ENCODE measurements at places on chromosomes 2 and 18.

DNA sequence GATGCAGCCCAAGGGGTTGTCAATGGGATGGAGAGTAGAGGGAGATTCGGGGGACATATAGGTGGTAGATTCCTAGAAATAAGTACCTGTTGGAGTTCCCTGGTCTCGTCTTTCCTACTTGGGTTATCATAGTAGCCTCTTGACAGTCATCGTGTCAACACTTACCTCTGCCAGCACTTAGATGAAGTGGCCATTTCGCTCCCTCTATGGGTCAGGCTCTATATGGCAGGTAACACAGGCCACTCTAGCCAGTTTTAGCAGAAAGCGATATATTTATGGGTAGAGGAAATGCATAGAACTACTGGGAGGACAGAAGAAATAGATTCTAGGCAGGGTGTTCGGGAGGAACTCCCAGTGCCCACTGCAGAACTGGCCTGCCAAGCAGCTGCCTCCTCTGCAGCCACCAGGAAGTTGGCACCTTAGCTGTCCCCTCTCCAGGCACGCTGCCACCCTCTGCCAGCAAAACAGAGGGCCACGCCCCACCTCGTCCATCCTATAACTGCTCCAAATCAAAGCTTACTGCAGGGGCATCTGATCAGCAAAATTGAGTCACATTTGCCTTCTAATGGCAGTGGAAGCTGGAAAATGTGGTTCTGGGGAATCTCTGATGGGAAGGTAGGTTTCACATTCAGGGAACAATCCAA, 181.3 kb downstream of the INSIG2 start:
- no peak for DNase-seq

- no peak for DNase-seq
Observed at GRCh38 chr18:78459668-78460067, 520.0 kb upstream of the SALL3 start.

- DNase-seq, result no peak
Observed at GRCh38 chr18:9634856-9635255, 20.5 kb upstream of the PPP4R1 start.

- no peak for DNase-seq
Observed at GRCh38 chr2:28310107-28310506, 82.6 kb upstream of the FOSL2 start.

DNA sequence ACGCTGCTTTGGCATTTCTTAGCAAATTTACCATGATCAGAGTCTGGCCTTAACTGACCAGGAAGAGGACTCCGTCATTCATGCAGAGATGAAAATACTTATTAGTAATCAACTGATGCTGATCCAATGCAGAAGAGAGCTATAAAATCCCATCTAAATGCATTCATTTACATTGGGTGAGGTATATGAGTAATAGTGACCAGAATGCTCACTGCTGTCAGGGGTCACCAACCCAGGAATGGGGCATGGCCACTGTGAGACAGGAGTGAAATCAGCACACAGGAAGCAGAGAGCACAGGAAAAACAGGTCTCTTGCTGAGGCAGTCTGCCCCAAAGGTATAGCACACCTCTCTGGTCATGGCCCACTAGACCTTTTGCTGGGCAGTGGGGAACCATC, 68.1 kb upstream of the TMEM247 start:
- peak; percentile 70 for DNase-seq

GRCh38 chr2:96389736-96390135, 54.2 kb downstream of the NCAPH start:
- no peak for DNase-seq

DNA sequence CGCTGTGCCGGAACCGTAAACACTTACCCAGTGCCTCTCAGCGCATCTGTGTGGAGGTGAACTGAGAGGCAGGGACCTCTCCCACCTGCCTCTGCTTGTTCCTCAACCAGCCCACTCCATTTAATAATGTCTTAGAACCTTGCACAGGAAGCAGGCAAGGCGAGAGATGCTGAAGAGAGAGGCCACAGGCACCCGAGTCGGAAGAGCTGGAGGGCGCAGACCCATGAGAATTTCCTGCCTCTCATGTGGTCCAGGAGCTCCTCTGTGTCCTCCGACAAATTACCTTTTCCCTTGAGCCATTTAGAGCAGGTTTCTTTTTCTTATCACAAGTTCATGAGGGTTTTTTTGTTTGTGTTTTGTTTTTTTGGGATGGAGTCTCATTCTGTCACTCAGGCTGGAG, 4.9 kb upstream of the RFX8 start:
- DNase-seq, result no peak

- DNase-seq, result no peak
Observed at GRCh38 chr2:51025906-51026555, 5.9 kb downstream of the NRXN1 start.

DNA sequence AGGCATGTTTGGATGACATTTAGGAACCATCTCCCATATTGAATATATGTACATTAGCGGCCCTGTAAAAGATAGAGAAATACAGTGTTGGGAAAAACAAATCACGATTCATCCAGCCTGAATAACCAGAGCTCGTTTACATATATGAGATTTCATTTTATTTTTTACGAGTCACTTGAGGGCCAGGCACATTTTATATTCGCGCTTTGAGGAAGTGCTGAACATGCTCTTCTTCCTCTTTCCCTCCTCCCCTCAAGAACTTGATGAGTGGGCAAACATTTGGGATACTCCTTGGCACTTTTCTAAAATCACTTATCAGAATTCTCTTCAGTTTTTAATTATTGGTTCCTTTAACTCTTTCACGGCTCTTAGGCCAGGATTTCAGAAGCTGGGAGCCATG, 268.0 kb upstream of the TANK start:
- DNase-seq, result no peak

DNA sequence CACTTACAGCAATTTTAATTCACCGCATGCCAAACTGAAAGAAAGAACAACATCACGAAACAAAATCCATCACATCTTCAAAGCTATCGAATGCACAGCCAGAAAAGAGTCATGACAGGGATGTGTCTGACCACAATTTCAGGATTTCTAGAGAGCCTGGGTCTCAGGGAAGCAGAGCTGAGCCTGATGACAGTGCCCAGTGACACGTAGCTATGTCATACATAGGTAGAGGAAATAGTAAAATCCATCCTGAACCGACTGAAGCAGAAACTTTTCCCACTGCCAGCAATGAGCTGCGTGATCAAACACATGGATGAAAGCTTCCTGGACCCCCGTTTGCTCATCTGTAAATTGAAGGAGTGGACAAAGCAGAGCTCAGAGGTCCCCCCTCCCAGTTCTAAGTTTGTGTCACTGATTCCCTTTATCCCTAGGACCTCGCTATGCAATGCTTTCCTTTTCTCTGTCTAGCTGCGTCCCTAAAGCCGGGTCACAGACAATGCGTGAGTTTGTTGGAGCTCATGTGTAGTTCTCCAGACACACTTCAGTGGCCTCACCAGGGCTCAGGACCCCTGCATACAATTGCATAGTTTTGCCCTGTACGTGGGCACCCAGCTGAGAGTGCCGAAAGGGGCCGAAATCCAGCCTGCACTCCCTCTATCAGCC, 37.6 kb downstream of the CCBE1 start:
- DNase-seq, result peak; percentile 67

GRCh38 chr2:189841019-189841418, 56.8 kb downstream of the PMS1 start:
- DNase-seq, result no peak

DNA sequence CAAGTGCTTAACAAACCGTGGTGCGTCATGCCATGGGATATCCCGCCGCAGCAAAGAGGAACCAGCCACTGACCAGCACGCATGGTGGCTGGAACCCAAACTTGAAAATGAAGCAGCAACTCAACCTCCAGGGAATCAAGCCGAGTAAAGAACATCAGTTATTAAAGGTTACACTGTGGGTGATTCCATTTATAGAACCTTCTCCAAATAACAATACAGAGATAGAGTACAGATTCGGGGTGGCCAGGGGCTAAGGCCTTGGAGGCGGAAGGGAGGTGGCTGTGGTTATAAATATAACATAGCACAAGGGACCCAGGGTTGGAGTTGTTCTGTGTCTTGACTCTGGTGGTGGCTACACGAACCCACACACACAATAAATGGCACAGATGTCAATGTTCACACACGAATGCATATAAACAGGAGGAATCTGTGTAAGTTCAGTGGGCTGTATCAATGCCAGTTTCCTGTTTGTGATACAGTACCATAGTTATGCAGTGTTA, 123.1 kb downstream of the EIPR1 start:
- no peak for DNase-seq

GRCh38 chr2:168802859-168803725, 655 bp downstream of the NOSTRIN start:
- no peak for DNase-seq

- DNase-seq, result peak; percentile 36
Observed at GRCh38 chr18:55054021-55054990, 95.0 kb upstream of the CCDC68 start.

DNA sequence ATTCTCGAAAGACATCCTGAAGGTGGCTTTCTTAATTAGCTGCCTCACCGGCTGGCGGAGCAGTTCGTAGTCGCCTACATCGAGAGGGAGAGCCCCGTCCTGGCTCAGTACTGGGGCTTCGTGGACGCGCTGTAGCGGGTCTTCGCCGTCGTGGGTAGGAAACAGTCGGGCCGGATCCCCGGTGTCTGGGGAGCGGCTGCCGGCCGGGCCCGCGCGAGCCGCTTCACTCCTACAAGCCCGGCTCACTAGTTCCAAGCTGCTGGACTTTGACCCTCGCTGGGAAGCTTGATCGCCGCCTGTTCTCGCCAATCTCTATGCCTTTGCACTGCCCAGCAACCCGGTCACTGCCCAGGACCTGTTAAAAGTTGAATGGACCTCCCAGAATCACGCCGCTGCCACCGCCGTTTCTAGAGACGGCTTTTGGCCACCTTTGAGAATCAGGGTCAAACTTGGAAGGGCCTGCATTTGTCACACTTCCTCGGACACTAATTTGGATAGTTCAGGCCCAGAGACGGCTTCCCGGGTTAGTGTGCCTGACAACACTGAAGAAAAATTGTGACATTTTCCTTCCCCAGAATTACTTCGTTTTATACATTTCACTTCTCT, 41.4 kb upstream of the AKAIN1 start:
- peak; percentile 45 for DNase-seq

GRCh38 chr2:196399096-196399495, 227.7 kb upstream of the STK17B start:
- DNase-seq, result no peak

- no peak for DNase-seq
Observed at GRCh38 chr2:206764673-206765241, 371 bp downstream of the MDH1B start.

DNA sequence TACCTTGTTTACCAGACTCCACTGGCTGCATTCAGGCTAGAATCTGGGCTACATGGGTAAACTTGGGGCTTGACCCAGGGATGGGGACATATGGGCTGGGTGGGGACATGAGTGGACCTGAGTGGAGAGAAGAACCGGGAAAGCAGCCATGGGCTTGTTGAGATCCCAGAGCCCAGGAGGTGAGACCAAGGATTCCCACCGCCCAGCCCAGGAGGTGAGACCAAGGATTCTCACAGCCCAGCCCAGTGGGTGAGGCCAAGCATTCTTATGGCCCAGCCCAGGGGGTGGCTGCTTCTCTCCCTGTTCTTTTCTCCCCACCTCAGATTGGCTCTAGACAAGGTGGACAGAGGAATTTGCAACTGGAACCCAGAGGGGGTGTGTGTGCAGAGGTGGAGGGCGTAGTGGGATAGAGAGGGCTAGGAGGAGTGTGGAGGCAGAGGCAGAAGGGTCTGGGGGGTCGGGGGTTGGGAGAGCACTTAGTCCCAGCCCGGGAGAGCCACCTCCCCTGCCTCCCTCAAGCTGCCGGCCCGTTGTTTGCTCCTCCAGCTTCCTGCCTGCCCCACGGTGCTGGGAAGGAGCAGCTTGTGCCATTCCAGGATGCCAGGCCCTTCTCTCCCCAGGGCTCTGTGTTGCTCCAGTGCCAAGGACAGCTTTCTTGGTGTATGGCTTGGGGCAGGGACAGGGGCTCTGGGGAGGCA, 25.6 kb downstream of the GLI2 start:
- DNase-seq, result no peak

DNA sequence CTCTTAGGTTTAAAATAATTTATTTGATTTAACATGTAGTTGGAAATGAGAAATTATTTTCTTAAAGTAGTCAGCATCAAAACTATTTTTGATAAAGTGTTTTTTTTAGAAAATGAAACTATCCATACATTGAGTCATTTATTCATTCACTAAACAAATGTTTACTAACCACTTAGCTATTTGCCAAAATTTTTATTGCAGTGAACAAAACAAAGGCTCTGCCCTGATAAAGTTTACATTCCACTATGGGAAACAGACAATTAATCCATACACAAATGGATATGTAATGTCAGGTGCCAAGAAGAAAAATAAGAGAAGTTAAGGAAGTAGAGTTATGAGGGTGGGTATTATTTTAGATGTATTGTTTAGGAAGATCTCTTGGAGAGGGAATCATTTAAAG, 19.1 kb upstream of the CCDC178 start:
- no peak for DNase-seq

GRCh38 chr2:216299588-216299987, 72.7 kb downstream of the MARCHF4 start:
- peak; percentile 58 for DNase-seq

DNA sequence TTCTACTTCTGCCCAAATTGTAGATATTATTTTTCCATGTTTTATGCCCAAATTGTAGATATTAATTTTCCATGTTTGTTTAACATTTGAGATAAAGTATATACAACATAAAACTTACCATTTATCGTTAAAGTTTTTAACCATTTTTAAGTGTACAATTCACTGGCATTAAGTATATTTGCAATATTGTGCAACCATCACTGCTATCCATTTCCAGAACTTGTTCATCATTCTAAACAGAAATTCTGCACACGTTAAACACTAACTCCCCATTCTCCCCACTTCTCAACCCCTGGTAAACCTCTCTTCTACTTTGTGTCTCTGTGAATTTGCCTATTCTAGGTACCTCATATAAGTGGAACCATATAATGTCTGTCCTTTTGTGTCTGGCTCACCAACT, 162.1 kb downstream of the MGAT5 start:
- no peak for DNase-seq

DNA sequence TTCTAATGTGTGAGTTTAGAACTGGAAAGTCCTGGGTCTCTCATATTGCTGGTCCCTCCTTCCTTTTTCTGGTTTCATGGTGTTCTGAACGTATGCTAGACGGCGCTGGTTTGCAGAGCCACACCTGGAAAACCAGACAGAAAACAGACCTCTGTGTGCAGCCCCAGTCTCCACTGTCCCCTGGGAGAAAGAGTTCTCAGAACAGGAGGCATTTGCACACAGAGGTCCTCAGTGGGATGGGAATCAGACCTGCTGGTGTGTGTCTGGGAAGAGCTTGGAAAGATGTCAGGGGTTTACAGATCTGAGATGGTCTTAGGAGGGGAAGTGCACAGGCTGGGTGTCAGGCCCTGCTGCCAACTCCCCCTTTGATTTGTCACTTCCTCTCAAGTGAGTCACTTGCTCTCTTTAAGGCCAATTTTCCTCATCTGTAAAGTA, 14.9 kb upstream of the MBP start:
- DNase-seq, result peak; percentile 72

GRCh38 chr18:22302144-22302543, 115.6 kb downstream of the CTAGE1 start:
- no peak for DNase-seq
